ENCODE measurements at places on chromosomes 5 and 9. TPM values are rescaled to one million over a fixed set of nuclear protein-coding genes. Genes with fewer than 3 reads are reported as not detected.

- DNase-seq = no peak
These were observed 9.5 kb downstream of the CDH18 start for GRCh38 chr5:19978476-19978875.

DNA sequence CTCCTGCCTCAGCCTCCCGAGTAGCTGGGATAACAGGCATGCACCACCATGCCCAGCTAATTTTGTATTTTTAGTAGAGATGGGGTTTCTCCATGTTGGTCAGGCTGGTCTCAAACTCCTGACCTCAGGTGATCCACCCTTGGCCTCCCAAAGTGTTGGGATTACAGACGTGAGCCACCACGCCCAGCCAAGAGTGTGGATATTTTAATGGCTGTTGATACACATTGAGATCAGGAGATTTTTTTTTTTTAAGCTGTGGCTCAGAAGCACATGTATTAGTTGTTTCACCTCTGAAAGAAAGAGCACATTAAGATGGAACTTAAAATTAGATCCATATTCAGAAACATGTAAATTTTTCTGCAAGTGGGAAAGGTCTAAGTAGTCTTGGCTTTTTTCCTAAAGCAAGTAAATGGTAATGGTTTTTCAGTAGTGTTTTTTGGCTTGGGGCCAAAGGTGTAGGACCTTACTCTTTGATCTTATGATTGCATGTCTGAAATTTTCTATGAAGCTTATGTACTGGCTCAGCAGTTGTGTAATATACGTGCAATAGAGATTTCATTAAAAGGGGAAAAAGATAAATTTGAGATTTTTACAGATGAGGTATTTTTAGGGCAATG, 9.9 kb downstream of the RBM27 start:
- DNase-seq = no peak

- no peak for DNase-seq
These were observed 53.1 kb downstream of the RNF130 start for GRCh38 chr5:180018347-180019060.

DNA sequence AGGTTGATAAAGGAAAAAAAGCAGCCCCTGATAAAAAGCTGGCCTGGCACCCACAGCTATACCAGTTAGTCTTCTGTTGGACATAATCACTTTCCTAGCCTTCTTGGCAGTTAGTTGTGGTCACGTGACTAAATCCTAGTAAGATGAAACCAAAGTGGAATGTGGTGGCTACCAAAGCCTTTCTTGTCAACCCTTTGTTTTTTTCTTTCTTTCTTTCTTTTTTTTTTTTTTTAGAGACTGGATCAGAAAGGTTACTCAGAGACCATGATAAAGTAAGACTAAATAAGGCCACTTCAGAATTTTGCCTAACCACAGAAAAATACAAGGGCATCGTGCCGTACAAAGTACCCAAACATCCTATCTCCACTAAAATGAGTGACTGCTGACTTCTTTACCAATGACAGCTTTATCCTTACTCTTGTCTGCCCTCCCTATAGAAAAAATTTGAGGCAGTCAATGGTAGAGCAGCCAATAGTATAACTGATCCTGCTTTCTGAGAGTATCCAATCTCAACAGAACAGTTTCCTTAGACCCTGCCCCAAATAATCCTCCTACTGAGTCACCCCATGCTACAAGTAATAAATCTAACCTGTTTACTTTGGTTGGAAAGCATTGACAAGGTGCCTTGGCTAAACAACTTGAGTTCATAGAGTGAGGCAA, 14.2 kb upstream of the KIF27 start:
- no peak for DNase-seq

DNA sequence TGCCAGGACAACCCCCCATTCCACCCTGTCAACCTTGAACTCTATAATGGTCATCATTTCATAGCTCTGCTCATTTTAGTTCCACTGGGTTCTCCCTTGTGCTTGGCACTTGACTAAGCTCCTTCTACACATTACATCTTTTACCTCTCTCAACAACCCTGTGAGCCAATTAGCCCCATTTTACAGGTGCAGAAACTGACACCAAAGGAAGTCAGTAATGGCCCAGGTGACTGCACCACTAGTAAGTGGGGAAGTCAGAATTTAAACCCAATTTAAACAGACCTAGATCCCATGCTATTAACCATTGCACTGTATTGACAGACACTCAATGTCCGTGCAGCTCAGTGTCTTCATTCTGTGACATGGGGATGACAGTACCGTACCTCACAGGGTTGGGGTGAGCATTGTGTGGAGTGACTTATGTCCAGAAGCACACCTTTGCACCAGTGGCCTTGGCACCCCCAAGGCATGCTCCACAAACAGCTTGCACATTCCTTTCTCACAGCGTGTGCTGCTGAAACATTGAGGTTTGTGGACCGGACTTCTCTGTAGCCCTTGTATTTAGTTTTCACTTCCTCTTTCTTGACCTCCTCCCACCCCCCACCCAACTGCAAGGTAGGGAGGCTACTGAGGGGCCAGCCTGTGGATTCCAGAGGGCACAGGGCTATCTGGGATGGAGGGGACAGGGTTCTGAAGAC, 23.1 kb downstream of the IRF1 start:
- no peak for DNase-seq

C5orf15 gene
- 24.4 TPM for total RNA-seq

Measured in activated CD4-positive, alpha-beta memory T cell treated with anti-CD3 and anti-CD28 coated beads, Interleukin-2, amount 10 ng/mL, durations not matched to agents 7 days and 5 days (primary cell).